ENCODE measurements at places on chromosomes 16 and 17. TPM values are rescaled to one million over a fixed set of nuclear protein-coding genes. Genes with fewer than 3 reads are reported as not detected.

Gene PERCC1
- 2.0 TPM for total RNA-seq

Gene FAM20A
- 13.8 TPM for total RNA-seq

DNA sequence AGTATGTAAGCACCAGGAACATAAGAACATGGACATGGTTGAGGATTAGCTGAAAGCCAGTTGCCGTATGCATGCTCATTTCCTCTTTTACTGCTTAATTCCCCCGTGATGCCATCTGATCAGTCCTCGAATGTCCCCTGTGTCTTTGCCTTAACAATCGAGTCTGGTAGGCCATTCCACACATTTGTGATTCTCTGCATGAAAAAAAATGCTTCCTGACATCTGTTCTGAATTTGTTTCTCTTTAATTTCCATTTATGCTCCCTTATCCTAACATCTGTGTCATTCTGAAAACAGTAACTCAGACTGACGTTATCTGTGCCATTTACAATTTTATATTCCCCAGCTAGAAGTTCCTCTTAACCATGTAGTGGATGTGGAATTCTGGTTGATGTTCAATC, 158.2 kb upstream of the TOX3 start:
- H3K4me1 ChIP-seq: no peaks in the 10 kb centered on the region
- H3K27me3 ChIP-seq: no peaks in the 10 kb centered on the region
- H3K36me3 ChIP-seq: no peaks in the 10 kb centered on the region

DNA sequence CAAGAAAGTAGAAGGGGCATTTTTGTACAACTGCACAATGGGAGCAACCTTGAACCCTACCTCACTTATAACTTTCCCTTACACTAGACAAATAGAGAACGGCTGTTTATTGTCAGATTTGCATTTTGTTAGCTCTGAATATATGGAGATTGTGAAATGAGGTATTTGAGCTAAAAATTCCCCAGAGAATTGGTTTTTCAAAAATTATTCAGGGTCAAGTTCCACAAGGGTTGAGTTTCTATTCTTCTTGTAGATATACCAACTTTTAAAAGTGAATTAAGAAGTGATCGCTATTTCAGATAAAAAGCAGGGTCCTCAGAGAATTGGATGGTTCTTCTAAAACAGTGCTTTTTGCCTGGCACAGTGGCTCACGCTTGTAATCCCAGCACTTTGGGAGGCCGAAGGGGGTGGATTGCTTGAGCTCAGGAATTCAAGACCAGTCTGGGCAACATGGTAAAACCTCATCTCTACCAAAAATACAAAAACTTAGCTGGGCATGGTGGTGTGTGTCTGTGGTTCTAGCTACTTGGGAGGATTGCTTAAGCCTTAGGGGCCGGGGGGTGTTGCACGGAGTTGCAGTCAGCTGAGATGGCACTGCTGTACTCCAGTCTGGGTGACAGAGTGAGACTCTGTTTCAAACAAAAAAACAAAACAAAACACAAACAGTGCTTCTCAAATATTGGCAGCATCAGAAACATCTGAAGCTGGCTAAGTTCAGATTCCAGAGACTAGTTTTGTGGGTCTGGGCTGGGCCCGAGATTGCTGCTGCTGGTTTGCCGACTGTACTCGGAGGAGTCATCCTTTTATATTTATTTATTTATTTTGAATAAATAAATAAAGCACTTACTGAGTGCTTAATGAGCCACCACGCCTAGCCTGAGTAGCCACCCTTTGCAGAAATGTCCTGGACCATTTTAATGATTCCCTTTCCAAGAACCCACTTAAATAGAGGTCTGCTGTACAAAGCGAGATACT, 50.9 kb downstream of the PECAM1 start:
- no peak overlapping the region for H3K4me3 ChIP-seq
- no peaks in the 10 kb centered on the region for H3K27me3 ChIP-seq
- H3K4me1 ChIP-seq: peaks cover 60% of the 10 kb centered on the region
- H3K27ac ChIP-seq: peak overlapping the region; percentile 3

GRCh38 chr17:76644995-76645394, 1.4 kb upstream of the ST6GALNAC1 start:
- peak overlapping the region; percentile 81 for H3K27ac ChIP-seq
- no peak overlapping the region for H3K4me3 ChIP-seq
- H3K36me3 ChIP-seq: no peaks in the 10 kb centered on the region
- no peaks in the 10 kb centered on the region for H3K27me3 ChIP-seq
- peak; percentile 77 for DNase-seq

Gene HOXB4
- total RNA-seq: not detected

GRCh38 chr16:4676831-4677230, 16.5 kb upstream of the NUDT16L1 start:
- peaks cover 23% of the 10 kb centered on the region for H3K4me1 ChIP-seq
- no peak overlapping the region for H3K4me3 ChIP-seq

DNA sequence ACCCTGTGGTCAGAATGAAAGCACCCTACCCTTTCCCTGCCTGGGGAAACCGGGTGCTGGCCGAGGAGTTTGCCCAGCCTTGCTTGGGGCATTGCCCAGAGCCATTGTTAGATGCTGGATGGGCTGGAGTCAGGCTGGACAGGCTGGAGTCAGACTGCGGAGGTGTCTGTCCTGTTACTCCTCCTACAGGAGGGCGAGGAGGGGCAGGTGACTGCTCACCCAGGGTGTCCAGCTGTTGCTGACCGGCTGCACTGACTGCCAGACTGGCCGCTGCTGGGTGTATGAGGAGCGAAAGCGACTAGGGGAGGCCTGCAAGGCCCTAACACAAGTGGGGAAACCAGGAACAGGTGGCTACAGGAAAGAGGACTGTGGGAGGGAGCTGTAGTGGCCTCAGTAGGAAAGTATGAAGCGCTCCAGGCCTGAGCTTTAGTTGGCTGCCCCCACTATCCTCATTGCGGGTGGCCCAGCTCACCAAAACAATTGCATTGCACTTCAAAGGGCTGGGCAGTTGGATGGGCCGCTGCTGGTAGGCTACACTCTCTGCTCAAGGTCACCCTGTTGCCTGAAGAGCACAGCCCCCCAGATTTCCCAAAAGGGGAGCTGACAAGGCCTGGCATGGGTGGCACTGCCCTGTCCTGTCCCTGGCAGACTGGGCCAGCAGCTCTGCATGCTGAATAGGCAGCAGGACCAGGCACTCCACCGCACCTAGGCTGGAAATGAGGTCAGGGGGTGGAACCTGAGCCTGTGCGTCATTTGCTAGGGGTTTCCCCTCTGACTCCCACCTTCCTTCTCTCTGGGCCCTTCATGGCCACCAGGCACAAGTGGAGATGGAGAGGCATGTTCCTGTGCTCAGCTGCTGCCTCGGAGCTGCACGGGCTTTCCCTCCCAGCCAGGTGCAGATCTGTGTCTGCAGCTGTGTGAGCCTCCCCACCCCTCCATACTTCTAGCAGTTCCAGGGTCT, 18.4 kb downstream of the LDHD start:
- peaks cover 21% of the 10 kb centered on the region for H3K36me3 ChIP-seq
- H3K27me3 ChIP-seq: no peaks in the 10 kb centered on the region
- DNase-seq: no peak
- peaks cover 40% of the 10 kb centered on the region for H3K4me1 ChIP-seq

DNA sequence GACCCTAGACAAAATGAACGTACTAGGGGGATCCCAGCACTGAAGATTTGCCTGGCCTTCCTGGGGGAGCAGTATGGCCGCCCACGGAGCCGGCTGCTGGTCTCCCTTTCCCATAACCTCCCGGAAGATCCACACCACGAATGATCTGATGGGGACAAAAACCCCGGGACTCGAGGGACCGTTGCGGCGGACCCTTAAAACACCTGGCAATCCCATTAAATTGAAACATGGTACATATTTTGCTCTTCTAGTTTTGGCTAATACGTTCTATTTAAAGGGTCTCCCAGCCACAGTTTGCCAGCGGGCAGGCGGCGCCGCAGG, 45.2 kb upstream of the LCMT1 start:
- H3K4me3 ChIP-seq: peak overlapping the region; percentile 81
- no peak for DNase-seq
- H3K27ac ChIP-seq: peak overlapping the region; percentile 92
- peaks cover 15% of the 10 kb centered on the region for H3K4me1 ChIP-seq
- H3K36me3 ChIP-seq: no peaks in the 10 kb centered on the region

Gene BANP
- total RNA-seq: 93.7 TPM

GRCh38 chr17:36650096-36650775, 48.9 kb downstream of the MRM1 start:
- no peaks in the 10 kb centered on the region for H3K36me3 ChIP-seq
- no peaks in the 10 kb centered on the region for H3K4me1 ChIP-seq
- no peak overlapping the region for H3K4me3 ChIP-seq
- peaks cover 38% of the 10 kb centered on the region for H3K27me3 ChIP-seq
- H3K27ac ChIP-seq: no peak overlapping the region

GRCh38 chr16:19769239-19769638, 51.2 kb downstream of the IQCK start:
- no peak for DNase-seq
- peaks cover 8% of the 10 kb centered on the region for H3K4me1 ChIP-seq
- no peaks in the 10 kb centered on the region for H3K27me3 ChIP-seq
- H3K36me3 ChIP-seq: peaks cover 8% of the 10 kb centered on the region
- H3K27ac ChIP-seq: no peak overlapping the region

GRCh38 chr17:57084361-57084801, 665 bp upstream of the AKAP1 start:
- H3K4me1 ChIP-seq: peaks cover 33% of the 10 kb centered on the region
- peak overlapping the region; percentile 97 for H3K27ac ChIP-seq
- no peak for DNase-seq
- H3K36me3 ChIP-seq: no peaks in the 10 kb centered on the region
- peak overlapping the region; percentile 85 for H3K4me3 ChIP-seq

GRCh38 chr16:27401768-27402568, at the start of gene IL21R:
TSS of gene IL21R (plus strand) at chr16:27402174. CDS start at chr16:27430072, 27,898 bp downstream.
- H3K4me3 ChIP-seq: peak within 1 kb of the TSS; percentile 29
- peak; percentile 81 for DNase-seq
- no peaks in the 10 kb centered on the region for H3K36me3 ChIP-seq

Gene KCTD19
- total RNA-seq: 3.3 TPM

GRCh38 chr16:85124636-85125346, 12.5 kb upstream of the CIBAR2 start:
- H3K4me3 ChIP-seq: no peak overlapping the region
- H3K27ac ChIP-seq: peak overlapping the region; percentile 60
- H3K36me3 ChIP-seq: no peaks in the 10 kb centered on the region
- H3K27me3 ChIP-seq: no peaks in the 10 kb centered on the region
- H3K4me1 ChIP-seq: peaks cover 21% of the 10 kb centered on the region
- DNase-seq: no peak

Gene EPX
- total RNA-seq: not detected

Gene SRRM2
- total RNA-seq: 926 TPM

DNA sequence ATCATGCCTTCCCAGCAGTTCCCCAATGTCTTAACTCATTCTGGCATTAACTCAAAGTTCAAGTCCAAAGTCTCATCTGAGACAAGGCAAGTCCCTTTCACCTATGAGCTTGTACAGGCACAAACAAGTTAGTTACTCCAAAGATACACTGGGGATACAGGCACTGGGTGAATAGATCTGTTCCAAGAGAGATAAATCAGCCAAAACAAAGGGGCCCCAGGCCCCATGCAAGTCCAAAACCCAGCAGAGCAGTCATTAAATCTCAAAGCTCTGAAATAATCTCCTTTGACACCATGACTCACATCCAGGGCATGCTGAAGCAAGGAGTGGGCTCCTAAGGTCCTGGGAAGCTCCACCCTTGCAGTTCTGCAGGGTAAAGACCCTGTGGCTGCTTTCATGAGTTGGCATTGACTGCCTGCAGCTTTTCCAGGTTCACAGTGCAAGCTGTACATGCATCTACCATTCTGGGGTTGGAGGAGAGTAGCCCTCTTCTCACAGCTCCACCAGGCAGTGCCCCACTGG, 332.2 kb upstream of the KIF2B start:
- H3K27me3 ChIP-seq: no peaks in the 10 kb centered on the region
- H3K4me1 ChIP-seq: no peaks in the 10 kb centered on the region
- no peak for DNase-seq

DNA sequence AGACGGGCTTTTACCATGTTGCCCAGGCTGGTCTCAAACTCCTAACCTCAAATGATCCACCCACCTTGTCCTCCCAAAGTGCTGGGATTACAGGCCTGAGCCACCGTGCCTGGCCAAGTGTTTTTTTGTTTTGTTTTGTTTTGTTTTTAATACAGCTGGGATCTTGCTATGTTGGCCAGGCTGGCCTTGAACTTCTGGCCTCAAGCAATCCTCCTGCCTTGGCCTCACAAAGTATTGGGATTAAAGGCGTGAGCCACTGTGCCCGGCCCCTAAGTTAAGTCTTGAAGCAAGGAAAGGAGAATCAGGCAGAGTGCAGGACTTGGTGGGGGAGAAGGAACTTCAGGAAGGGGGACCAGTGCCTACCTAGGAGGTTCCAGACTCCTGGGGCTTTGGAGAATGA, 51.7 kb upstream of the NOL11 start:
- no peaks in the 10 kb centered on the region for H3K4me1 ChIP-seq
- DNase-seq: no peak
- no peaks in the 10 kb centered on the region for H3K27me3 ChIP-seq
- no peak overlapping the region for H3K27ac ChIP-seq
- H3K36me3 ChIP-seq: peaks cover 14% of the 10 kb centered on the region

Gene HOXB6
- total RNA-seq: 4.2 TPM

DNA sequence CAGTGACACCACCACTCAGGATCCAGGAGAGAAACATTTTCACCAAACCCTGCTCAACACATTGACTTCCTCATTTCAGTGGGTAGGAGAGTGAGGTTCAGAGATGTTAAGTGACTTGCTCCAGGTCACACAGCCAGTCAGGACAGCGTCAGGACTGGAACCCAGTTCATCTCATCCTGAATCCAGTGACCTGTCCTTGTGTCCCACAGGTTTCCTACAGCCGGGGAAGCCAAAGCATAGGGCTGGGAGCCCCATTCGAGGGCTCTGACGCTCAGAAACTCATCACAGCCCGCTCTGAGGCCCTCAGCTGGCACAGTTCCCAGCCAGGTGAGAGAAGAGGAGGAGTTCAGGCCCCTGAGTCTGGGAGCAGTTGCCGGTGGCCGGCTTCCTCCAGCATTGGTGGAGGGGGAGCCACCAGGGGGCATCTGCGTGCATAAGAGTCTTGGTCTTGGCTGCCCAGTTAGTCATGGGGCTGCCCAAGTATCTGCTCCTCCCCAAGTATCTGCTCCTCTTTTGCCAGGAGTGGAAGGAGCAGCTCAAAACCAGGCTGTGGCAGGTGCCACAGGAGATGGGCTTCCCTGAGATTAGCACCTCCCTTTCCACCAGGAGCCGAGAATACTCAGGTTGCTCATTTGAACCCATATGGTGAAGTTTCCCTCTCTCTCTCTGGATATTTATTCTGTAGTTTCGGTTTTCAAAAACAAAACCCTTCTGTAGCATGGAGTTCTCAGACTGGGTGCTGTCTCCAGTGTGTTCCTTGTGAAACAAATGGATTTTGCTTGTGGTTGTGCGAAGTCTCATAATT, 56.0 kb downstream of the TNFRSF13B start:
- peak; percentile 67 for DNase-seq
- H3K36me3 ChIP-seq: no peaks in the 10 kb centered on the region
- no peaks in the 10 kb centered on the region for H3K4me1 ChIP-seq
- no peaks in the 10 kb centered on the region for H3K27me3 ChIP-seq
- no peak overlapping the region for H3K4me3 ChIP-seq
